ENCODE measurements at places on chromosomes 4 and X.

DNA sequence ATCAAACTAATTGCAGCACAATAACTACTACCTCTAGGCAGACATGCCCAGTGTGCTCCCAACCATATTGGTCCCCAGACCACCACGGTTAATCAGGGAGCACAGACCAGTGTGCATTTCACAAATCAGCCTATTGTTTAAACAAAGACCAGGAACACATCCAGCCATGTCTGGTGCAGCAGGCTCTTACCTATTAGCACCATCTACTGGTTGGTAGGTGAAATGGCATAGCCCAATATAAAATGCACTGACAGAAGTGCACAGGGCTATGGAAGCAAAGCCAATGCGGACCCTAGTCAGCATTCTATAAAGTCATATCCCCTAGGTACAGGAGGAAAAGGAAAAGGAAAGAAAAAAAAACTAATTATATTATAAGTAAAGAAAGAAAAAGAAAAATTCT, 15.5 kb upstream of the CYLC1 start:
- DNase-seq: peak; percentile 12

- DNase-seq: no peak
Measured at GRCh38 chr4:139913398-139913990, 240.5 kb downstream of the MAML3 start.

- DNase-seq: no peak
Measured at GRCh38 chrX:118740276-118740889, 13.0 kb downstream of the IL13RA1 start.

- DNase-seq: no peak
Measured at GRCh38 chr4:169510617-169511016, 101.8 kb downstream of the NEK1 start.

- DNase-seq: no peak
Measured at GRCh38 chr4:44017422-44017739, 431.2 kb downstream of the KCTD8 start.

GRCh38 chr4:155220025-155220424, 11.6 kb downstream of the NPY2R start:
- DNase-seq: no peak

- DNase-seq: no peak
Measured at GRCh38 chr4:90357117-90357710, 230.0 kb downstream of the CCSER1 start.

DNA sequence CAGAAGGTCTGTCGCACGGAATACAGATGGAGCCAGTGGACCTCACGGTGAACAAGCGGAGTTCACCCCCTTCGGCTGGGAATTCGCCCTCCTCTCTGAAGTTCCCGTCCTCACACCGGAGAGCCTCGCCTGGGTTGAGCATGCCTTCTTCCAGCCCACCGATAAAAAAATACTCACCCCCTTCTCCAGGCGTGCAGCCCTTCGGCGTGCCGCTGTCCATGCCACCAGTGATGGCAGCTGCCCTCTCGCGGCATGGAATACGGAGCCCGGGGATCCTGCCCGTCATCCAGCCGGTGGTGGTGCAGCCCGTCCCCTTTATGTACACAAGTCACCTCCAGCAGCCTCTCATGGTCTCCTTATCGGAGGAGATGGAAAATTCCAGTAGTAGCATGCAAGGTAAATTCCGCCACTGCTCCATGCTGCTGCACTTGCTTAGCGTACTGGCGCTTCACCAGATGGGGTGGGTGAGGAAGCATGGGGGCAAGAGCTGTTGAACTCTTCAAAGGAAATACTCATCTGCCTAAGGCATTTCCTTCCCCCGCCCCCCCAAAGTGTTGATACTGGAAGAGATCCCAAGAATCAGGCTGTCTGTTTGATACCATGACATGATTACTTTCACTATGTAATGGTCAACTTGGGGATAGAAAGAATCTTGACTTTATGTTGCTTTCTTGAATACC, 24.8 kb downstream of the KLF3 start:
- DNase-seq: no peak

GRCh38 chrX:151724563-151725337, 8.9 kb downstream of the FATE1 start:
- DNase-seq: no peak

DNA sequence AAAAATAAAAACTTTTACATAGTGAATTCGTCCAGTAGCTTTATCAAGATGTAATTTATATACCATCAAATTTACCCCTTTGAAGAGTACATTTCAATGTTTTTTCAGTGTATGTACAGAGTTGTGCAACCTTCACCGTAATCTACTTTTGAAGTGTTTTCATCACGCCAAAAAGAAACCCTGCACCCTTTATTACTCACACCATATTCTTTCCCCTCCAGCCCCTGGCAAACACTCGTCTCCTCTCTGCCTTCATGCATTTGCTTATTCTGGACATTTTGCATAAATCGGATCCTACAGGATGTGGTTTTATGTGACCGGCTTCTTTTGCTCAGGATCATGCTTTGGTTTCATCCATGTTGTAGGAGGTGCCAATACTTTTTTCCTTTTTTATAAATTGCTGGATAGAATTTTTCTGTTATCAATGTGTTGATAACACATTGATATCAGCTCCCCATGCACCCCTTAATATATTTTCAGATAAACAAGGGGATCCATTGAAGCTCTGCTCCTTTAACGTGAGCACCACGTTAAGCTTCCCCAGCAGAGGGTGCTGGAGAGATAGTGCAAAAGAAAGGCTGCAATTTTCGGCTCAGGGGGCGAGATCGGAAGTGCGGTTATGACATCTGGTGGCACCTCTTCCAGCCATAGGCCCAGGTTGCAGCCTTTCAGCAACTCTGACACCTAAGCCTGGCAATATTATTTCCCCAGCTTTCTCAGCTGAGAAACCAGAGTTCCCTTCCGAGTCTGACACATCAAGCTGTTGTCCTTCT, 100.1 kb upstream of the VCX3B start:
- peak; percentile 30 for DNase-seq

Data from retina (tissue), 1 donor.